CD4-positive, alpha-beta T cell treated with Interleukin-17A for 1 hour (primary cell): ENCODE measurements at places on chromosomes 5 and 9.

DNA sequence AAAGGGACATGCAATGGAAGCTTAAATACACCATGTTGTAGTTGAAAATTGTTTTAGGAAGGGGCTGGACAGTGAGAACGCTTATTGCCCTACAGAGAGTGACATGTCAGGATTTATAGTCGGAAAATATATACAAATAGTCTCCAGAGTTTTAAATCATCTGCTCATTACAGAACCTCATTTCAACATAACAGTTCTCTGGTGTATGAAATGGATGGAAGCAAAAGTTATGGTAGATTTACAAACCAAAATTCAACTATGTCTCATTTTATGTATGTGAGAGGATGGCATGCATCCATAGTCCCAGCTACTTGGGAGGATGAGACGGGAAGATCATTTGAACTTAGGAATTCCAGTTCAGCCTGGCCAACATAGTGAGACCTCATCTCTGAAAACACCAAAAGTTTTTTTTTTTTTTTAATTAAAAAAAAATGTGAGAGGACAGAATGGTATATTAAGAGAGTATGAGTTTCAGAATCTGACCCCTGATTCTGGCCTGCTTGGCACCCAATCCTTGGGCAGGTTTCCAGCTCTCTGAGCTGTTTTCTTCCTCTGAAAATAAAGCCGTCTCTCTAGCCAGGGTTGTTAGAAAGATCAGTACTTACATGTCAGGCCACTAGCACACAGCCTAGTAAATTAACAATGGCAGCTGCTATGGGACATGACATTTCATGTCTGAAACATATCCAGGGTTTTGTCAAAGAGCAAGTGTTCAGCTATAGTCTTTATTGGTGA, 40.1 kb downstream of the IQGAP2 start:
- DNase-seq = no peak

- no peak for DNase-seq
These were observed 95.8 kb downstream of the AOPEP start for GRCh38 chr9:94822273-94822672.

GRCh38 chr5:73405691-73406090, 42.9 kb downstream of the FOXD1 start:
- DNase-seq = no peak

DNA sequence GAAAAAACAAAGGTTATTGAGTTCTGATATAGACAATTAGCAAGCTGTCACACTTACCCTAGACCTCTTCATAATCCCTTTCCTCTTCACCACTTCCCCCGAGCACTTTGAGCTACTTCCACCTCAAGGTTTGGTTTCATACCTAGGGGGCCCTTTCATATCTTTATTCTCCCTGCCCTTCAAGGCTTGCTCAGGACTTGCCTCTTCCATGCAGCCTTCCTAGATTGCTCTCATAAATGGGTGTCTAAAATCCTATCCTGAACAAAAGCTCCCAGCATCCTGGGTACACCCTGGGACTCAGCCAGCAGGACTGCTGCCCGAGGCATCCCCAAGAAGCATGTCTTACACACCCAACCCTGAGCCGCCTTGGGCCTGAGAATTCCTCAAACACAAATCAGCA, 157.3 kb downstream of the C5orf15 start:
- no peak for DNase-seq

DNA sequence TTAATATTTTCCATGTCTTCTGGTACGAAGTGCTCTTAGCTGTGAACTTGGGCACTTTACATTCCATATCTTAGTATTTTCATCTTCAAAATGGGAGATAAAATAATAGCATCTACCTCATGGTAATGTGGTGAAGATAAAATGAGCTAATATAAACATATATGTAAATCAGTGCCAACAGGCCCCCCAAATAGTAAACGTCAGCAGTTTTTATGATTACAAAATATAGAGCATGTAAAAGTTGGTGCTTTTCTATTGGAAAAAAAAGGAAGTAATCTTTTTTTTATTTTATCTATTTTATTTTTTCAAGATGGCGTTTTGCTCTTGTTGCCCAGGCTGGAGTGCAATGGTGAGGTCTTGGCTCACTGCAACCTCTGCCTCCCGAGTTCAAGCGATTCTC, 291.1 kb upstream of the PRDM9 start:
- no peak for DNase-seq

DNA sequence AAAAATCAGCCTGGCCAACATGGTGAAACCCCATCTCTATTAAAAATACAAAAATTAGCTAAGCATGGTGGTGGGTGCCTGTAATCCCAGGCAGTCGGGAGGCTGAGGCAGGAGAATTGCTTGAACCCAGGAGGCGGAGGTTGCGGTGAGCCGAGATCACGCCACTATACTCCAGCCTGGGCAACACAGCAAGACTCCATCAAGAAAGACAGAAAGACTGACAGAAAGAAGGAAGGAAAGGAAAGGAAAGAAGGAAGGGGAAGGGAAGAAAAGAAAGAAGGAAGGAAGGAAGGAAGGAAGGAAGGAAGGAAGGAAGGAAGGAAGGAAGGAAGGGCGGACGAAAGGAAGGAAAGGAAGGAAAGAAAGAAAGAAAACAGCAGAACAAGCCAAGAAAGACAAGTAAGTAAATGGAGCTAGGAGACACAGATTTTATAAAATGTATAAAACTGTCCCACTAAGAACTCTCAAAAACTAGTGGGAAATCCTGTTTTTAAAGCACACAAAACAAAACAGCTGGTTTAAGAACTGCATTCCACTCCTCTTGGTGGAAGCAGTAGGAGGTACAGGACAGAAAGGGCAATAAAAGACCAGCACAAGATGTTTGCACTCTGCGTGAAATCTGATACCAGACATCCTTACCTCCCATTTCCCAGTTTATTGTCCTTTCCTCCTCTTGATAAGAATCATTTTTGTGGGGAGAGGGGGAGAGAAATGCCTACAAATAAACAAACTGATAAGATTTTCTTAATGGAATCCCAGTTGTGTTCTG, 46.7 kb downstream of the MYO10 start:
- DNase-seq = no peak

DNA sequence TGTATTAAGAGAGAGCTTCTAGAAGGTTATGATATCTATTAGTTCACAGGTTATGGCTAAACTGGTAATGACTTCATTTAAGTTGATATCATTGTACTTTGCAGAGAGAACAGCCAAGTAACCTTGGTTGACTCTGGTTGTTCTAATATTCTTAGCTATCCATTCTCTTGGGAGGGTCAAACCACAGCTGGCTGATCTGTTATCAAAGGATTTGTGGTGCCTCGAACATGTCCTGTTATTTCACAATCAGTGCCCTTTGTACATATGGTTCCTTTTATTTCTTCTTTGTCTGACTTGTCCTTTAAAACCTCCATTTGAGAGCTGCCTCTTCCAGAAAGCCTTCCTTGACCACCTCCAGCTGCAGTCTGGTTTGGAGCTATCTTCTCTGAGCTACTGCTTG, 61.7 kb downstream of the PDE8B start:
- DNase-seq = no peak

GRCh38 chr9:30574355-30575151, 1809.9 kb upstream of the ACO1 start:
- DNase-seq = no peak

DNA sequence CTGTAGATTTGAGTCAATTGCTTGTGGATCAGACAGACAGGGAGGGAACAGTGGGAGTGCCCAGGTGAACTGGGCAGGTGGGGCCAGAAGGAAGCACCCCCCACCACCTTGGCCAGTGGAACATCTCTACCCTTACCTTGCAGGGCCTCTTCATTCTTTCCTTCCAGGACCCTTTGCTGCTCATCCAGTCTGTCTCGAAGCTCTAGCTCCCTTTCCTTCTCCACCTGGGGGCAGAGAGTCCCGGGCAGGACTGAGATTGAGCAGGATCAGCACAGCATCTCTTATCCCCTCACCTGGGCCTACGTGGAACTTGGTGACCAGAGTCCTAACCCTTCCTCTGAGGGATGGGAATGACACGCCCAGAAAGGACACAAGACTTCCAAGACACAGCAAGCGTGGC, 25.0 kb downstream of the CCDC69 start:
- no peak for DNase-seq

DNA sequence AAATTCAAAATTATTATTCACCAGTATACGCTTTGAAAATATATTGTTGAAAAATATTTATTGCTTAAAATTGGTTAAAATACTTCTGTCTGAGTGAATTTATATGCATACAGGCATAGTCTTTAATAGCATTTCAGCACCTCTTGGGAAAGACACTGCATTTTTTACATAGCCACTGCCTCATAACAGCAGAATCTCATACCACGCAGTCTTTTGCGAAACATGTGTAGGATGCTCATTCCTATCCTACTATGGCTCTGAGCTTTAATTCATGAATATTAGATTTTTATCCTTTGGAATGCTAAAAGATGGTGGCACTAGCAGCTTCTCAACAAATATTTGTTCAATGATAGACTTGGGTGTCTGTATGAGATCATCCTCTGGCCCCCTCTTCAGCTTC, 94.0 kb upstream of the SH3GL2 start:
- DNase-seq = no peak

GRCh38 chr9:131982671-131983239, 96.9 kb downstream of the MED27 start:
- no peak for DNase-seq

GRCh38 chr9:31608881-31609280, 775.6 kb upstream of the ACO1 start:
- DNase-seq = no peak

- DNase-seq = no peak
These were observed 9.6 kb downstream of the NCS1 start for GRCh38 chr9:130181678-130182380.

DNA sequence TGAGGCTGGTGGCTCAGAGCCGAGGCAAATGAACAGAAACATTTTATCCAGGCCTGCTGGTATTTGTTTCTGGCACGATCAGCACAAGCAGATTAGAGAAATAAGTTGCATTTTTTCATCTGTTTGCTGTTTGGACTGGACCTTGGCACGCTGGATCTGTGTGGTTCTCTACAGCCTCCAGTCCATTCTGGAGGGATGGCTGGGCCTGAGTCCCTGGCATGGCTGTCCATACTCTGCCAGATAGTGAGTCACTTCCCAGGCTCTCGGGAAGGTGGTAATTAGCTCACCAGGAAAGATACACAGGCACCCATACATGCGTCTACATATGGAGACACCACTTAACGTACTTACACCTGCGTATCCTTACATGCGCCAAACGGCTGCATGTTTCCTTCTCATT, 78.6 kb downstream of the SPRY4 start:
- DNase-seq = no peak

GRCh38 chr5:68037546-68037945, 178.0 kb upstream of the PIK3R1 start:
- DNase-seq = no peak

DNA sequence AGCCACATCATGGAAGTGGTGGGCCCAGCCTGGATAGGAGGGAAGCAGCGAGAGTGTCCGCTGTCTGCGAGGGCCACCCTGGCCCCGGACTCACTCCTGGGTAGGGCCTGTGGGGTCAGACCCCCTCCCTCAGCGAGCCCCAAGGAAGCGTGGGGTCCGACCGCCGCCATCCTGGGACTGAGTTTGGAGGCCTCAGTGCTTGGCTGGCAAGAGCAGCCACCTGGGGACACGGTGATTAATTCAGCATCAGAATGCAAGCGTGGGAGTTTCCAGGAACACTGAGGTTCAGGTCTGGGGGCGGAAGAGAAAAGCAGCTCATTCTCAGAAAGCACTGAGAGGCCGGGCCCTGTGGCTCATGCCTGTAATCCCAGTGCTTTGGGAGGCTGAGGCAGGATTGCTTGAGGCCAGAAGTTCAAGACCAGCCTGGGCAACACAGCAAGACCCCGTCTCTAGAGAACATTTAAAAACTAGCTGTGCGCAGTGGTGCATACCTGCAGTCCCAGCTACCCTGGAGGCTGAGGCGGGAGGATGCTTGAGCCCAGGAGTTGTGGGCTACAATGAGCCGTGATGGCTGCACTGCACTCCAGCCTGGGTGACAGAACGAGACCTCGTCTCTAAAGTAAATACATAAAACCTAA, 18.3 kb upstream of the CAMSAP1 start:
- DNase-seq = no peak

DNA sequence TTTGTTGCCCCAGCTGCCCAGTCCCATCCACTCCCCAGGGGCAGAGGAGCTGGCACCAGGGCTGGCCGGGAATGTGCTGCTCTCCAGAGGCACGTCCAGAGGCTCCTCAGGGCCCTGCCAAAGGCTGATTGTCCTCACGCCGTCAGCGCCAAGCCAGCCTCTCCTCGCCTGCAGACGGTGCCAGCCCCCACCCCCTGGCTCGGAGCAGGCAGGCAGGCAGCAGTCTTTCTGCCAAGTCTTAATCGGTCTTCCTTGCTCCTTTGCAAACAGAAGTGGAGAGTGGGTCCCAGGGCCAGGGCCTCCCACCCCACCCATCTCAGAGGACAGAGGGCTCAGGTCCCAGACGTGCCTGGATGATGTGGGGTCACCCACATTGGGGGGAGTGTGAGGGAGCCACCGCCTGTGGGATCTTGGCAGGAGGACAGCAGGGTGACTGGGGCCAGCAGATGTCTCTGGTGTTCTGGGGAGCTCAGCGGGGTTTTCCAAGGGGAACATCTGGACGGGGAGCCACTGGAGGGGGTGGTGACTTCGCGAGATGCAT, 36.3 kb downstream of the FAM163B start:
- no peak for DNase-seq

- DNase-seq = no peak
These were observed 29.0 kb upstream of the FSD1L start for GRCh38 chr9:105418588-105419500.

- no peak for DNase-seq
These were observed 298.0 kb downstream of the FBXL7 start for GRCh38 chr5:15798006-15798405.

DNA sequence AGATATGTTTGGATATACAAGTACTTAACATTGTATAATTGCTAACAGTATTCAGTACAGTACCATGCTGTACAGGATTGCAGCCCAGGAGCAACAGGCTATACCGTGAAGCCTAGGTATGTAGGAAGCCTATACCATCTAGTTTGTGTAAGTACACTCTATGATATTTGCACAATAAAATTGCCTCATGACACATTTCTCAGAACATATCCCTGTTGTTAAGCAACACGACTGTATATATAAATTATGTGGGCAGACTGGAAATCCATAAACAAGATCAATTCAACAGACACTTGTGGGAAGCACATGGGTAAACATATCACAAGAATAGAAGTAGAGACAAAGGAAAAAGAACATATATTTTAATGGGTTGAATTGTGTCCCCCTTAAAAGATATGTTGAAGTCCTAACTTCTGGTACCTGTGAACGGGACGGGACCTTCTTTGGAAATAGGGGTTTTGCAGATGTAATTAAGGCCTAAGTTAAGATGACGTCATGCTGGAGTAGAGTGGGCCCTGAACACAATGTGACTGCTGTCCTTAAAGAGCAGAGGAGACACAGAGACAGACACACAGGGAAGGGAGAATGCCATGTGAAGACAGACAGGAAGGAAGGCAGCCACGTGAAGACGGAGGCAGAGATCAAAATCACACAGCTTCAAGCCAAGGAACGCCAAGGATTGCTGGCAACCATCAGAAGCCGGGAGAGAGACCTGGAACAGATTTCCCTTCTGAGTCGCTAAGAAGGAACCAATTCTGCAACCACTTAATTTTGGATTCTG, 76.3 kb downstream of the SCAI start:
- no peak for DNase-seq

GRCh38 chr9:95505072-95505716, 11.6 kb downstream of the PTCH1 start:
- no peak for DNase-seq
